ENCODE measurements at places on chromosomes 11 and 22.

GRCh38 chr11:75380716-75381420 is 18.4 kb upstream of the RPS3 start:
- DNase-seq, result no peak

- peak; percentile 54 for DNase-seq
These were observed 52.5 kb downstream of the TRIM44 start for GRCh38 chr11:35714882-35715627.

DNA sequence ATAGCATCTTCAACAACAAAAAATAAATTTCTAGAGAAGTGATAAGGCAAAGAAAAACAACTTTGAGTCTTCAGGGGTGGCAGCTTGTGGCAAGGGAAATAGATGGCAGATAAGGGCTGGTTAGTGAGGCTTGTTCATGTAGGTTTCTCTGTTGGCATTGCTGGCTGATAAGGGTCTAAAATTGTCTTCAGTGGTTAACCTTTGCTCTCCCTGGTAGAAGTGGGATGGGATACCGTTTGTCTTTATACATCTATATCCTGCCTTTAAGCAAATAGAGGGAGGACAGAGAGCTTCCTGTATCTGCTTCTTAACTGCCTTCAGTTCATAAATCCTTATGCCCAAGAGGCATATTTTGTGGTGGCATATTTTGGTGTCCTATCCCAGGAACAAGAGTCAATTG is 57.1 kb downstream of the TRAF6 start:
- no peak for DNase-seq

- DNase-seq, result no peak
These were observed 26.0 kb upstream of the FADD start for GRCh38 chr11:70176940-70177689.

- no peak for DNase-seq
These were observed 83.2 kb downstream of the TEAD1 start for GRCh38 chr11:12757416-12757815.

GRCh38 chr11:27329867-27330632 is 33.0 kb downstream of the CCDC34 start:
- no peak for DNase-seq

All from fibroblast of skin of right biceps (primary cell).